GM23248 (cell line): ENCODE measurements at places on chromosomes 11 and 22. TPM values are rescaled to one million over a fixed set of nuclear protein-coding genes. Genes with fewer than 3 reads are reported as not detected.

BRSK2 gene
- total RNA-seq = 0.11 and 0.13 TPM in 2 replicates

BCO2 gene
- not detected in 2 replicates for total RNA-seq

DDX25 gene
- total RNA-seq = not detected in 2 replicates

BACE1-AS gene
- total RNA-seq = 1.5 and 3.2 TPM in 2 replicates

DNA sequence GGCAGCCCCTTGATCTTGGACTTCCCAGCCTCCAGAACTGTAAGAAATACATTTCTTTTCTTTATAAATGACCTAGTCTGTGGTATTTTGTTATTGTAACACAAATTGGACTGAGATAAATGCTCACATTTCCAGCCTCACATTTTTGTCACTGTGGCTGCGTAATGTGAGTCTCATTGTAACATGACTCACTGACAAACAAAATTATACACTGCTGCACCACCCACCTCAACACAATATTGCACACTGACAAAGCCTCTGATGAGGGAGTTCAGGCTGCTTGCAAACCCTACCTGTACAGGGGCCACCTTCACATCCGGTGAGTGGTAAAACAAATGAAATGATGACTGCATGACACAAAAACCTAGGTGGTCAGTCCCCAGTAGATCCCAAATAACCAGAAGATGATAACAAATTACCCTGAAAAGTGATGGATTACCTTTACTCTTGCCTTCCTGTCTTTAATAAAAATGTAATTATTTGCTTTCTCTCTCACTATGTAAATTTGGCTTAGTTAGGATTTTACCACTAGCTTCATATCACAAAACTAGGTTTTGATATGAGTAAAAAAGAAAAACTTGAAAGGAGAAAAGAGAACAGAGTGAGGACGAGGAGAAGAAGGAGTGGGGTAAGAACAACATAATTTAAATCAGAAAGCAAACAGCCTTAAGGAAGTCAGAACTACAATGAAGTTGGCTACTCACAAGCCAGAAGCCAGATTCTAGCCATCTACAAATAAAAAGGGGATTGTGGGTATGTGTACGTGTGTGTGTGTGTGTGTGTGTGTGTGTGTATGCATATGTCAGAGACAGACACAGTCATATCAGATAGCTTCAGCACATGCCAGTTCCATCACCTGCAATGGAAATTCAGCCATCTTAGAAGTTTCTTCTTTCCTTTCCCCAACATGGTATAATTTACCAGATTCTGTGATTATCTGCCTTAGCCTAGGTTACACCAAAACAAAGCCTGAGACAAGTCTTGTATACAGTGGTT lies 53.4 kb upstream of the SESN3 start:
- DNase-seq = peak; percentile 64

DNA sequence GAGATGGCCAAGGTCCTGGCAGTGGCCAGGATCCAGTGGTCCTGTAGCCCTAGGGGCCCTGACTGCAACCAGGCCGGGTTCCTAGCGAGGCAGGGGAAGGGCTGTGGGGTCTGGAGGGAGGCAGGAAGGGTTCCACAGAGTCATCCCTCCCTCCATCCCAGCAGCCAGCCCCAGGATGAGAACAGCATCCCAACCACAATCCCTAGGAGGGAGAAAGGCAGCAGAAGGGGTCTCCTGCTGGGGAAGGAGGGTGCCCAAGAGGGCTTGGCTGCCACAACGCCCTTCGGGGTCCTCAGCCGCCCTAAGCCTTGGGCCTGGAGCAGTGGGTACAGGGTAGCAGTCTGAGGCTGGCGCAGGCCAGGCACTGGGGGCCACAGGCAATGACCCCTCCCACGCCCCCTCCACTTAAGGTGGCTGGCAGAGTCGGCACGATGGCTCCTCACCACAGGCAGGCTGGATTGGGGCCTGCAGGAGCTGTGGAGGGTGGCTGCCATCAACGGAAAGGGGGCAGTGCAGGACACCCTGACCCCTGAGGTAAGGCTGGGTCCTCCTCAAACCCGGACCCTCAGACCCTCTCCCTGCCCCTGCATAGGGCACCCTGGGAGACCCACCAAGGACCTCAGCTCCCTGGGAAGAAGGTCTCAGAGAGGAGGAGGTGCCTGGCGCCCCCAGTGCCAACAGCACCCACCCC lies 7.2 kb downstream of the SLC22A12 start:
- DNase-seq = no peak

- peak; percentile 63 for DNase-seq
These were observed 6.9 kb downstream of the CDC42EP1 start for GRCh38 chr22:37566903-37567798.

GRCh38 chr11:65242389-65242788 lies 19.4 kb upstream of the POLA2 start:
- no peak for DNase-seq

DNA sequence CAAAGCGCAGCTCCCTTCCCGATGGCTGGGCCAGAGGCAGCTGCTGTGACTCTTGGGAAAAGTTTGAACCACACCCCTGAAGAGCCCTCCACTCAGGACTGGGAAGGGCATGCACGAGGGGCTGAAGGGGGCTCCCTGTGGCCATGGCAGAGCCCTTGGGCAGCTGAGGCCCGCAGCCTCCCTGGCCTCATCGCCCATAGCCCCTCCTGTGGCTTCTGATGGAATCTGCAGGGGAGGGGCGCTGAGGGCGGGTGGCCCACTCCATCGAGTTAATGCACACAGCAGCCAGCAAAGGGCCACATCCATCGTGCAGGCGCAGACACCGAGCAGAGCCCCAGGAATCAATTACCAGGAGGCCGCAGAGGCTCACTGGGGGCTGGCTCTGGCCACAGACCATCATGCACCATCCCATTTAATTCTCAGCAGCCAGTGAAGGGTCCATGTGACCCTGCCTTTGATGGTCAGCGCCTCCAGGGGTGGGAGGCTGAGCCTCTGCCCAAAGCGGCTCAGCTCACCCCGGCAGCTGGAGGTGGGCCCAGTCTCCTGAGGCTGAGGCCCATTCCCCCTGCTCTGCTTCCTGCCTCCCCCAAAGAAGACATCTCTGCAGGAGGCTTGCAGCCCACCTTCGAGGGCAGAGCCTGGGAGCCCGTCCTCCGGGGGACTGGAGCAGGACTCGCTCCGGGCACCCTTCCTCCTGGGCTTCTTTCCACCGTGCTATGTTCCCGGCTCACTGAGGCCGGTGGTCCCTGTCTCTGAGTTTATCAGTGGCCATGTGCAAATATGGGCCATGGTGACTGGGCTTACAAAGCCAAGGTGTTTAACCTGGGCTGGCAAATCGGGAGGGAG lies 1410.2 kb downstream of the BRD1 start:
- no peak for DNase-seq

DNA sequence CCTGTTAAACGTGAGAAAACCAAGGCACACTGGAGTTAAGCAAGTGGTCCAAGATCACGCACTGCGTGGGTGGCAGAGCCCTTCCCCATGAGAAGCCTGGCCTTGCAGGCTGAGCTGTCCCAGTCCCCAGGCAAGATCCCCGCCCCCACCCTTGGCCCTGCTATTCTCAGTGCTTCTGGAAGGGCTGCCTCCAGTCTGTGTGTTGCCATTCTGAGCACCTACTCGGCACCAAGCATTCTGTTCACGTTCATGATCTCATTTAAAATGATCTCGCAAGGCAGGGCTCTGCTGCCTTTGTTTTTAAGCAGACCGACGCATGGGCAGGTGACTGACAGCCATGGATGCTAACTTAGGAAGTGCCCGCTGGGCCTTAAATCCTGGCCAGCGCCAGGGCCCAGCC lies 62.8 kb downstream of the PHF21B start:
- DNase-seq = no peak

DNA sequence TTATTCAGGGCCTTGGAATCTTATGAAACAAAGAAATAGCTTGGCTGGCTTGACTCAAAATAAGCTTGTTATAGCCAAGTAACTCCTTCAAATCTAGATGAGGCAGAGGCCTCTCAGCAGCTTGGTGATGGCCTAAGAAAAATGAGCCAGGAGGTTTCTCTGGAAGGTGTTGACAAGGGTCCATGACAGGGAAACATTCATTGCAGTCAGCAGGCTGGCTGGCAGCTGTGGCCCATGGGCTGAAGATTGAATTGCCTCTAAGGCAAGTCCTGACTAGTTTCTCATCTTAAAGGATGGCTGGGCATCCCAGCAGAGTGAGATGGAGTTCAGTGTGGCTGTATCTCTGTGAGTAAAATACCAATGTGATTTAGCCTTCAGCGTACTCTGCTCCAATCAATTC lies 441.0 kb downstream of the NELL1 start:
- DNase-seq = no peak

DNA sequence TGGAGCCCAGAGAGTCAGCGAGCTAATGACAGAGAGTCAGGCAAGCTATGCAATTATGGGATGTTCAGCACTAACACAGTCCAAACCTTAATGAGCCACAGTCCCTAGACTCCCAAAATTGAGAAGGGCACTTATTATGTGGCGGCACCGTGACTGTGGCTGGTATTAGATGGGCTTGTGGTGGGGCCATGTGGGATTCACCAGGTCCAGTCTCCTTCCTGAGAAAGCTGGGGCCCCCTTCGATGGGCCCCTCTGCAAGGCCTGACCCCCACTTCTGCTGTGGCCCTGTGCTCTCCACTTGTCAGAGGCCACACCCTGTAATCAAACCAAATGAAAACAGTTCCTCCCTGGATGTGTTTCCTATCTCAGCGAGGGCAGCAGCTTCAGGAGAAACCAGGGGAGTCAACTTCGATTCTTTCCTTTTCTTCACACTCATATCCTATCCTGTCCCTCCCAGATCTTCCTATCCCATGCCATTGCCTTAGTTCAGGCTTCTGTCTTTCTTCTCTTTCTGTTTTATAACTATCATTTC lies 42.9 kb downstream of the INSC start:
- DNase-seq = no peak

DNA sequence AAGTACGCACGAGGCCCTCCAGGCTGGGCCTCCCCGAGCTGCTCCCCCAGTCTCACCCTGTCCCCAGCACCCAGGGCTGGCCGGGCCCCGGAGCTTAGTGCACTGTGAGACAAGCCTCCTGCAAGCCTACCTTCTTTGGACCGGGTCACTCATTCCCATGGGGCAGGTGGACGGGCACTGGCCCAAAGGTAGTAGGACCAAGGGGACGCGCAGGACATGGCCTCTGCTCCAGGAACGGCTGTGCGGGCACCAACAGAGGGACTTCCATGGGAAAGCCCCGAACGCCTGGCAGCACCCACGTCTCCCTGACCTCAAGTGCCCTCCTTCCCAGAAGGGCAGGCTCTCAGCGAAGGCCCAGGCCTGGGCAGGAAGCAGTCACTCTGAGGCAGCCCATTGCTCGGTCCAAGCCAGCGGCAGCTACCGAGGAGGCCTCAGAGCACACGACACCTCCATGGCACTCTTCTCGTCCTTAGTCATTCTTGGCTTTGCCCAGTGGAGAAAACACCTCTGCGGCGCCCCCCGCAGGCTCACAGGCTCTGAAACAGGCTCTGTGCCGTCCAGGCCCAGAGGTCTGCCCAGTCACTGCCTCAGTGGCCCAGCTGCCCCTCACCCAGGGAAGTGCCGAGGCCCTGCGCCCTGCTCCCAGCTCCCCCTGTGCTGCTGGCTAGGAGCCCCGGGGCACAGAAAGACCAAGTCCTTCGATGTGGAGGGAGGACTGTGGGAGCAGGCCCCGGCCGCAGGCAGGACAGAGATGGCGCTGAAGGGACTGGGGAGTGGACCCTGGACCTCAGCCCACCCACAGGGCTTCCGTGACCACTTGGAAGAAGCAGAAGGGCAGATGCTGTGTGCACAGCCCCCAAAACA lies 3.8 kb downstream of the MOB2 start:
- no peak for DNase-seq

DNA sequence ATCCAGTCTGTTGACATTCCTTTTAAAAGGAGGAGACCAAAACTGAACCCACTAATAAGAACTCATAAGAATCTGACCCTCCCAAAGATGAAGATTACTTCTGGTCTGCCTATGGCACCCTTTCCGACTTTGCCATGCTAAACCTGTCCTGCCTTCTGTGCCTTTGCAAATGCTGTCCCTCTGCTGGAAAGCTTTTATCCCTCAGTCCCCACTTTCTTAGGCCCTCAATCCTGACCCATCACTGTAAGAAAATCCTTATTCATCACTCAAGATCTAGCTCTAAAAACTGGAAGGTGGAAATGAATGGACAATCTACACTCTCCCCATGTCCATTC lies 10.4 kb downstream of the MPZL3 start:
- no peak for DNase-seq

DNA sequence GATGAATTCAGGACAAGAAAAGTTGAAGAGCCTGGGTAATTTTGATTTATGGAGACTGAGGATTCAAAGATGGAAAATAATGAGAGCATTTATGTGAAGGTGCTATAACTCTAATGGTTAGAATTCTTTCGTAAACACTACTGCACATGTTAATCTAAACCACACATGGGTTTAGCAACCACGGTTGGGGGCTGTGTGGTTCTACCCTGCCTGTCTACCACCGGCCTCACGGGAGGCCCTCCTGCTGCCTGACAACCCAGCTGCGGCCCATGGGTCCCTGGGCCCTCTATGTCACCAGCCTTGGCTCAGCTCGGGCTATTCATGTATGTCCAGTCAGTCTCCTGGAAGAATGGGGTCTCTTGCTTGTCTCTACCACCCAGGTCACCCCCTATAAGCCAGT lies 68.5 kb upstream of the ARFGAP3 start:
- no peak for DNase-seq

- no peak for DNase-seq
These were observed 9.7 kb upstream of the LRRC10B start for GRCh38 chr11:61498767-61499341.

- DNase-seq = peak; percentile 64
These were observed at the start of gene MAPK8IP1 for GRCh38 chr11:45885274-45885920. TSS of gene MAPK8IP1 (plus strand) at chr11:45885651. CDS start at chr11:45885821, 170 bp downstream.

- DNase-seq = no peak
These were observed 111.1 kb downstream of the CTTN start for GRCh38 chr11:70509476-70509875.

DNA sequence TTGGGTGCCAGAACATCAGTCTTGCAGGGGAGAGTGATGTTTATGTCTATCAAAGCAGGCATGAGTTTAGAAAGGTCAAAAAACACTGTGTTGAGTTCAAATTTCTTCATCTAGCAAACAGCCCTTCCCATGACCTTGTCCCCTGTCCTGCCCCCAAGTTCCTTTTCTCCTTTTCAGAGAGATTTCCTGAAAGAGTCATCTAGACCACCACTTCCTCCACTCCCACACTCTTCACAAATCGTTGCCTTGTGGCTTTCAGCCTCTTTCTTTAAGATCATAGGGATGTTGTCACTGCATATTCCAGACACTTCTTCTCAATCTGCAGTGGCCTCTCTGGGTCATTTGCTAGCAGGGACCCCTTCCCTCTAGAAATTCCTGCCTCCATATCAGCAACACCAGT lies 290.5 kb downstream of the TENM4 start:
- DNase-seq = no peak

DNA sequence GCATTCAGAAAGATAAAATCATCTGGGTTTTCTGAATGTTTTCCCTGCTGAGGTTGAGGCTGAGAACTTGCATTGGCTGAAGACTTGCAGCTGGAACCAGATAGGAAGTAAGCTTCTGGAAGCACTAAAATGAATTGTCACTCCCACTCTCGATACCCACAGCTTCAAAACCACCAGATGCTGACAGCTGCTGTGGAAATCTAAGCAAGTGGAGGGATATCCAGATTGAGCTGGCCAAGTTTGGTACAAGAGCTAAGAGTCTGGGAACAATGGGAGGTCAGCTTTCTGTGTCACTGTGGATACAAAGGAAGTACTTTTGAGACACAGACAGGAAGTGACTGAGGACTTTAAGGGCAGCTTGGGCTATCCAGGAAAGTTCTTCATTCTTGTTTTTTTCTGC lies 51.3 kb upstream of the CD44 start:
- peak; percentile 24 for DNase-seq

GRCh38 chr11:68963779-68964178 lies 17.0 kb downstream of the MRGPRD start:
- no peak for DNase-seq

- peak; percentile 49 for DNase-seq
These were observed 6.7 kb upstream of the OR5I1 start for GRCh38 chr11:55942785-55943392.

GRCh38 chr11:107430525-107430924 lies 27.1 kb downstream of the CWF19L2 start:
- no peak for DNase-seq
